ENCODE measurements at places on chromosomes 1 and 21.

DNA sequence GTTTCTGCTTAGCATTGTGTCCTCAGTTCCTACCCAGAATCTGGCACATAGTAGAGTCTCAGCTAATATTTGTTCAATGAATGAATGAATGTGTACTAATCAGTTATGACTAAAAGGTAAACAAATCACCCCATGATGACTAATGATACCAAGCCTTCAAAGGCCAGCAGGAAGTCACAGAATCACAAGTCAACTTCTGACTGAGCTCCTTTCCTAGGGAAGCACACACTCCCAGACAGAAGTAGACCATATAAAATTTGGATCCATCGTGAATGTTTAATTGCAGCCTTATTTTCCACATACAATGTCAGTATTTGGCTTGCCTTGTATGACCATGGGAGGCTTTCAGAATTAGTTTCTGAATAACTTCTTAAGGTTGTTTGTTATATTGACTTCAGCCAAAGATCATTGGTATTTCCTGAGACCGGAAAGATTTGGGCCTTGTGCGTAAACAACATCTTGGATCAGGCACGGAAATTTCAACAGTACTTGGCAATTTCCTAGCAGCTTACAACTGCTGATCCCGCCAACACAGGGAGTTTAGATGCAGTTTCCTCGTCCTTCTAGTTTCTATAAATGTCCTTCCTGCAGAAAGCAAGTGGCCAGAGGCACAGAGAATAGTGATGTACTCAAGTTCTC, 185.9 kb upstream of the ATP1B1 start:
- no peak for DNase-seq

GRCh38 chr1:198647055-198647454, 8.2 kb downstream of the PTPRC start:
- DNase-seq = no peak

- no peak for DNase-seq
Measured at GRCh38 chr1:202952818-202953217, 5.3 kb downstream of the ADIPOR1 start.

DNA sequence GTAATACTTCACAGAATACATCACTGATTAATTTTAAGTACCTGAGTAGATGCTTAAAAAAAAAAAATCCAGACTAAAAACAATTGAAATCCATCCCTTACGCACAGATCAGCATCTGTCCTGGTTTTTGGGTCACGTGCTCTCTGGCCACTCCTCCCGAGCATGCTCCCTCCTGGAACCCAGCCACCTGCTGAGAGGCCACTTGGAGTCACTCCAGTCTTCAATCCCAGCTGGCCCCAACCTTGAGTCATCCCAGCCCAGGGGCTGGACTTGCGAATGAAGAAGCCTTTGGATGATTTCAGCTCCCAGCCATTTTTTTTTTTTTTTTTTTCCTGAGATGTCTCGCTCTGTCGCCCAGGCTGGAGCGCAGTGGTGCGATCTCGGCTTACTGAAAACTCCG, 8.9 kb downstream of the MAP1LC3C start:
- no peak for DNase-seq

DNA sequence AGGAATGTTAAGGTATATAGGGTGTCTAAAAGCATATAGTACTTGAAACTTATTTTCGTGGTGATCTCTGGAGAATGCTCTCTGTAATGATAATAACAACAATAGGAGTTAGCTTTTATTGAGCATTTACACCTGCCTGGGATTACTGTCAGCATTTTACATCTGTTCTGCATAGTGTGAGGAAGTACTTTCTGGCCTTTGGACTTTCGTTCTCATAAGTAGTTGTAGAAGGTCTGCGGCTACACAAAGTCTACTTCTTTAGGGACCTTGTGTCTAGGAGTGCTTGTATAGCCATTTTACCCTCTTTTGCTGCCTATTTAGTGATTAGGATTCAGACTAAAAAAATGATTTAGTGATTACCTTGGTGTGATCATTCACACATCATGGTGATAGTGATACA, 103.6 kb upstream of the GPR52 start:
- DNase-seq = peak; percentile 57

DNA sequence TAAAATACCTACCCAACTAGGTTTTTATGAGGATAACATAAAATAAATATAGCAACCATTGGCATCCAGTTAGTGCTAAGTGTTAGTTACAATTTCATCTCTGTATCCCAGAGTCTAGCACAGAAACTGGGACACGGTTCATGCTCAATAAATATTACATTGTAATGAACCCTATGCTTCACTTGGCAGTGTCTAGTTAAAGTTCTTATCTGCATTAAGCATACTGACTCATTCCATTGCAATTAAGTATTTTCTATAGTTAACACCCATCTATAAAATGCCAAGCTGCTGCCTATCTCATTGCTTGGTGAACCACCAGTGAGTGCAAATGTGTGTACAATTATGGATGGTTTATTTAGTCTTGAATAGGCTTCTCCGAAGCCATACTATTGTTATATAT, 15.2 kb downstream of the CHML start:
- DNase-seq = no peak

- no peak for DNase-seq
Measured at GRCh38 chr1:118100686-118101514, 84.1 kb downstream of the SPAG17 start.

DNA sequence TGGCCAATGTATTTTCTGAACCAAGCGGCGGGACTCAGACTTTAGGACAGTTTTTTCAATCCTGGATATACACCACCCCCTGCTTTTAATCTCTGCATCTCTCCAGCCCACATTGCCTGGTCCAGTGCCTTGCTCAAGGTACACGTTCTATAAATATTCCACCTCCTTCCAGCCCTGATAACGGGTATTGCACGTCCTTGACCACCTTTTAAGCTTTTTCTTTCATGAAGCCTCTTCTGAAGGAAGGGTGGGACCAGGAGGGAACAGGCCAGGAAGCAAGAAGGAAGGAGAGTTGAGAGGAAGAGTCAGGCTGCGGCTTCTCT, 3.4 kb downstream of the S100A16 start:
- no peak for DNase-seq

- no peak for DNase-seq
Measured at GRCh38 chr1:38138498-38139233, 92.1 kb upstream of the POU3F1 start.

GRCh38 chr1:154996966-154997701, 3.7 kb downstream of the LENEP start:
- no peak for DNase-seq

DNA sequence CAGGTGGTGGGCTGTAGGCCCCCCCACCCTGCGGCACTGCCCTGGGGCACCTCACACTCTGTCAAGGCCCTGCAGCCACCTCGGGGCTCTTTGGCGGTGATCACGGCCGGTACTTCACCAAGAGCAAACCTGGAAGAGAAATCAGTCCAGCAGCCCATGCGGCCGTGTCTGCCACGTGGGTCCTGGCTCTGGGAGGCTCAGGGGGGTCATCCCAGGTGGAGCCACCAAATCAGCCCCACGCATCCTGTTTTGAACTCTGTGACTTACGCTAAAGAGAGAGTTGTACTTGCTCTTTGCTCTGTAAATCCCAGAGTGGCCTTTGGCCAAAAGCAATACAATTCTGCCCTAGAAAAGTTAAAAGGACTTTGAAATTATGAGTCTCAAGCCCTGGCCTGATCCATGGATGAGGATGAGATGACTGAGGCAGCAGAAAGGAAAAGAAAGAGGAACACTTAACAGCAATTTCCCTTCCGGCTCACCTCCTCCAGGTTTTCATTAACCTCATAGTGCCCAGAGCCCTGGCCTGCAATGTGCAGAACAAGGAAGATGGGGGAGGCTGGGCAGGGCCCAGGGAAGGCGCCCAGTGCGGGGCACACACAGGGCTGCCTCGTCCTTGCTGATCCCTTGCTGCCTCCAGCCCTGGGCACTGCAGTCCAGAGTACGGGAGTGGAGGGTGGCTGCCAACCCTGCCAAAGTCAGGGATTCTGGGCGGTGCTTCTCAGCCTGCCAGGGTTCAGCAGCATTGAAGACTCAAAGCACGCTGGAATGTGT, 337.0 kb downstream of the MATN1 start:
- DNase-seq = no peak

- no peak for DNase-seq
Measured at GRCh38 chr1:29858646-29859045, 622.3 kb downstream of the PTPRU start.

GRCh38 chr1:211737115-211738035, 62.0 kb upstream of the NEK2 start:
- no peak for DNase-seq

DNA sequence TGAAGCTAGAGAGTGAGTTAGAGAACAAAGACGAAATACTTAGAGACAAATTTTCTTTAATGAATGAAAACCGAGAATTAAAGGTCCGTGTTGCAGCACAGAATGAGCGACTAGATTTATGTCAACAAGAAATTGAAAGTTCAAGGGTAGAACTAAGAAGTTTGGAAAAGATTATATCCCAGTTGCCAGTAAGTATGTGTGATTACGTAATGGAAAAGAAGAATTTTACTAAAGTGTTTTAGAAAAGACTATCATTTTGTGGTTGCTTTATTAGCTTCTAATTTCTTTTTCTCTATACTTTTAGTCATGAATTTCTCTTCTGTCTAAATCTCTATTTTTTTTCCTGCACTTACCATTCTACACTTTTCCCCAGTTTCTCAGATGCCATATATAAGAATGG, 26.7 kb downstream of the CCDC18 start:
- DNase-seq = no peak
